ENCODE measurements at places on chromosomes 11 and 22. TPM values are rescaled to one million over a fixed set of nuclear protein-coding genes. Genes with fewer than 3 reads are reported as not detected.

Gene BARX2
- not detected for polyA plus RNA-seq

Gene NUP160
- polyA plus RNA-seq, result 19.3 TPM

Gene MS4A7
- not detected for polyA plus RNA-seq

Gene ZNF70
- polyA plus RNA-seq, result 0.80 TPM

Gene C11orf87
- polyA plus RNA-seq, result 0.49 TPM

Gene KRTAP5-7
- polyA plus RNA-seq, result 0.06 TPM

Gene CRELD2
- polyA plus RNA-seq, result 113 TPM

Gene MUC2
- not detected for polyA plus RNA-seq

Gene CHST1
- polyA plus RNA-seq, result 2.7 TPM

Gene CNTN5
- polyA plus RNA-seq, result not detected

Gene CDKN1C
- polyA plus RNA-seq, result 1.1 TPM

Gene SLC22A12
- polyA plus RNA-seq, result not detected

Gene GSTT2
- 3.7 TPM for polyA plus RNA-seq

Gene CNTF
- 1.4 TPM for polyA plus RNA-seq

Gene GAL
- 1.6 TPM for polyA plus RNA-seq

Gene OR4D5
- not detected for polyA plus RNA-seq

Gene SLC29A2
- polyA plus RNA-seq, result 3.7 TPM

Gene SNU13
- 273 TPM for polyA plus RNA-seq

Gene EXPH5
- polyA plus RNA-seq, result 0.05 TPM

Gene LIF
- 24.6 TPM for polyA plus RNA-seq

Gene OR6T1
- polyA plus RNA-seq, result not detected

Gene OR10D3
- not detected for polyA plus RNA-seq

Gene SPTBN2
- polyA plus RNA-seq, result 16.2 TPM

Gene DRD2
- 0.10 TPM for polyA plus RNA-seq

Gene FGF4
- not detected for polyA plus RNA-seq

Gene IL17REL
- polyA plus RNA-seq, result not detected

Gene APOA4
- not detected for polyA plus RNA-seq

Gene INPP5J
- polyA plus RNA-seq, result 3.2 TPM

Gene OR51I1
- not detected for polyA plus RNA-seq

Gene CPT1A
- polyA plus RNA-seq, result 22.5 TPM

Gene TYR
- not detected for polyA plus RNA-seq

Gene ZNF215
- polyA plus RNA-seq, result 0.54 TPM

Gene KRTAP5-10
- not detected for polyA plus RNA-seq

Gene YAP1
- 50.8 TPM for polyA plus RNA-seq

Gene TSPAN32
- polyA plus RNA-seq, result 0.18 TPM

Gene OR8G5
- polyA plus RNA-seq, result not detected

Measured in SK-N-SH (cell line).